CD4-positive, alpha-beta memory T cell (primary cell): ENCODE measurements at places on chromosomes 6 and 20.

- no peak for DNase-seq
These were observed 63.3 kb downstream of the SASH1 start for GRCh38 chr6:148405894-148406293.

DNA sequence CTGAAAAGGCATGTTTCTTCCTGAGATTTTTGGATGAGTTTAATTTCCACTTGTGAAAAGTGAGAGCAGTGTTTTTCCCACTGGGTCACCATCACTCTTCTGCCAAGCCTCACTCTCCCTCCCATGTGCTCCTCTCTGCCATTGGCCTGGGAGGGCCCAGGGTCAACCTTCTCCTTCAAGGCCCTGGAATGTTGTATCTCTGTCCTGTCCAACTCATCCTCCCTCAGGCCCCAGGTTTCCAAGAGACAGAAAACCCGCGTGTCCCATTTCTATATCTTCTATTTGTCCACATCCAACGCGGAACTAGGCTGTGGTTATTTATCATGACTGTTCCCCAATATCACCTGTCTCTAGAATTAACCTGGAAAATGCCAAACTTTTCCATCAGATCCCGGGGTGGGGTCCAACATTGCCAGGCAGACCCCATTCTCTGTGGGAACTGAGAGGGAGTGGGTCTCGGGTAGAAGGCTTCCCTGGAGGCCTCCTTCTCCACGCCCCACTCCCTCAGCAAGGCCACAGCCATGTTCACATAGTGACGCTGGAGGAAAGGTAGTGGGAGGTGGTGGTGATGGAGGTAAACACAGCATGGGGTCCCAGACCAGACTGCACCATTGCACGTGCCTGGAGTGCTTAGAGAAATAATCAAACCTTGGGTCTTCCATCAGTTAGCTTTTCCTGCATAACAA, 173.5 kb downstream of the SCP2D1 start:
- no peak for DNase-seq

GRCh38 chr6:162181741-162182401, 545.7 kb downstream of the PRKN start:
- DNase-seq = no peak

DNA sequence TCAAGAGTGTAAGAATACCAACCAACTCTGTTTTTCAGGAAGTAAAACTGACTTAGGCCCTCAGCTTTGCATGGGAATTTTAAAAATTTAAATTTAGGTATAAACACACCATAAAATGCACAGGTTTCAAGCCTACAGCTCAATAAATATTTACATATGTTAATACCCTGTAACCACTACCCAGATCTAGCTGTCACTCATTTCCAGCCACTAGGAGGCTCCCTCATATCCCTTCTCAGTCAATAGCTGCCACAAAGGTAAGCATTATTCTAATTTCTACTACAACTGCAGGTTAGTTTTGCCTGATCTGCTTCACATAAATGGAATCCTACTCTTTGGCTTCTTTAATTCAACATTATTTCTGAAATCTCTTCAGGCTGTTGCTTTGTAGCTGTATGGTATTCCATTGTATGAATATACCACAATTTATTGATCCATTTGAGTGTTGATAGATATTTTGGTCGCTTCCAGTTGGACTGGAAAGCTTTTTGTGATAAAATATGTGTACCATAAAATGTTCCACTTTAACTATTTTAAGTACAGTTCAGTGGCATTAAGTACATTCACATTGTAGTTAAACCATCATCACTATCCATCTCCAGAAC, 32.5 kb upstream of the MEI4 start:
- DNase-seq = no peak

- DNase-seq = no peak
These were observed 95.7 kb downstream of the SCP2D1 start for GRCh38 chr20:18909254-18909653.

- no peak for DNase-seq
These were observed 22.5 kb upstream of the NHSL1 start for GRCh38 chr6:138521790-138522189.

- DNase-seq = no peak
These were observed 109.9 kb downstream of the UTRN start for GRCh38 chr6:144395014-144395413.

DNA sequence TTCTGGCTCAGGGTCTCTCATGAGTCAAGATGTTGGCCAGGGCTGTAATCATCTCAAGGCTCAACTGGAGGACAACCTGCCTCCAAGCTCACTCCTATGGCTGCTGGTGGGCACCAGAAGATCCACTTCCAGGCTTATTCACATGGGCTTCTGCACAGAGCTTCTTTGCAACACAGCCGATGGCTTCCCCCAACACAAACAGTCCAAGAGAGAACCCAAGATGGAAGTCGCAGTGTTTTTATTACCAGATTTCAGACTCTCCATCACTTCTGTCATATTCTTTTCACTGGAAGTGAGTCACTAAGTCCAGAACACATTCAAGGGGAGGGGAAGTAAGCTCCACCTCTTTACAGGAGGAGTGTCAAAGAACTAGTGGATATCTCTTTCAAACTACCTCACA, 75.5 kb downstream of the CD164 start:
- no peak for DNase-seq
